ENCODE measurements at places on chromosomes 3 and 15.

GRCh38 chr15:39948817-39949216, 14.9 kb downstream of the EIF2AK4 start:
- DNase-seq = no peak

- no peak for DNase-seq
Observed at GRCh38 chr3:195558602-195559001, 15.5 kb upstream of the PPP1R2 start.

- no peak for DNase-seq
Observed at GRCh38 chr3:114323546-114324254, 29.9 kb downstream of the TIGIT start.

GRCh38 chr3:172140499-172141391, 101.4 kb downstream of the FNDC3B start:
- no peak for DNase-seq

DNA sequence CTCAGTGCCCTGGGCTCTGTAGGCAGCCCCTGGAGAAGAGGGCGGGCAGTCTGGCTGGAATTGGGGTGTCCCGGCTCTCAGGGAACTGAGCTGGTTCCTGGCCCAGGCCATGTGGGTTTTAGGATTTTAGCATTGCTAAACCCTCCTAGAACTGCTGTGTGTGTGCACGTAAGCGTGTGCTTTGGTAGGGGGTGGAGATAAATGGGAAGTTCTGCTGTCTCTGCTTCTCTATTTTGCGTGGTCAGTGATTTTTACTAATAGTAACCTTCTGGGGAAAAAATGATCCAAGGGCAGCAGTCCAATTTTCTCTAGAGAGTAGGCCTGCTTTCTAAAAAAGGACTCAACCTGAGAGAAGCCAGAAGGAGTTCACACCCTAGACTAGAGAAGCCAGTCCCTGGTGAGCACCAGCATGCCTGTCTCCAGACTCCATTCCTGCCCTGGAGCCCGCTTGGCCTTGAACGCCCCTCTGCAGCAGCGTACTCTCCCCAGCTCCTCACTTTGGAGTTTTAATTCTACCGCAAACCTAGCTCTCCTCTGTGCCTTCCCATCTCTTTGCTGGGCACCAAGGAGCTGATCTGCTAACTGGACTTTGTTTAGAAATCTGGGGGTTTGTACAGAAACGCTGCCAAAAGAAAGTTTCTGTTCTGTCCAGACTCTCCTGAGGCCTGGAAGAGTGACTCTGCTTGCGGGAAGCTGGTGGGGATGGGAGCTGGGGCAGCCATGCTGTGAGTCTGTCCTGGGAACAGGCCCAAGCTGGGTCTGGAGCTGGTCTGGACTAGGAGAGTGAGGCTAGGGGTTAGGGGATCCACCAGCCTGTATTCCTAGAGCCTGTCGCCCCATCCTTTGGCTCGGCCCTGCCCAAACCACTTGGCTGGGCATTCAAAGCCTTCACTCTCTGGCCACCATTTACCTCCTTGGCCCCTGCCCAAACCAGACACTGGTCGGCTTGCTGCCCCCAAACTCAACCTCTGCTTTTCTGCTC, 19.7 kb downstream of the CORO2B start:
- DNase-seq = no peak

DNA sequence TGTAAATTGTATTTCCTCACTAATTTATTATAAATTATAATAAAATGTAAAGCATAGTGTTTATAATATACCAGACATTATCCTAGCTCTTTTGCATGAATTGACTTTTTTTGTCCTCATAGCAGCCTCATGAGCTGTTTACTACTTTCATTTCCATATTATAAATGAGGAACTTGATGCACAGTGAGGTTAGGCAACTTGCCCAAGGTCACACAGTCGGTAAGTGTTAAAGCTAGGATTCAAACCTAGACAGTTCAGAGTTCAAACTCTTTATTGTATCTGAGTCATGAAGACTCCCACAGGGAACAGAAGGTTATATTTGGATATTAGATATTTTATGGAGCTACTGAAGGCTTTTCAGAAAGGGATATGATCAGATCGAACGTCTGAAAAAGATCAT, 322.2 kb upstream of the SATB1 start:
- DNase-seq = no peak

GRCh38 chr3:41324156-41324475, 124.8 kb downstream of the CTNNB1 start:
- DNase-seq = no peak

GRCh38 chr3:197591816-197592215, 36.0 kb upstream of the BDH1 start:
- no peak for DNase-seq

DNA sequence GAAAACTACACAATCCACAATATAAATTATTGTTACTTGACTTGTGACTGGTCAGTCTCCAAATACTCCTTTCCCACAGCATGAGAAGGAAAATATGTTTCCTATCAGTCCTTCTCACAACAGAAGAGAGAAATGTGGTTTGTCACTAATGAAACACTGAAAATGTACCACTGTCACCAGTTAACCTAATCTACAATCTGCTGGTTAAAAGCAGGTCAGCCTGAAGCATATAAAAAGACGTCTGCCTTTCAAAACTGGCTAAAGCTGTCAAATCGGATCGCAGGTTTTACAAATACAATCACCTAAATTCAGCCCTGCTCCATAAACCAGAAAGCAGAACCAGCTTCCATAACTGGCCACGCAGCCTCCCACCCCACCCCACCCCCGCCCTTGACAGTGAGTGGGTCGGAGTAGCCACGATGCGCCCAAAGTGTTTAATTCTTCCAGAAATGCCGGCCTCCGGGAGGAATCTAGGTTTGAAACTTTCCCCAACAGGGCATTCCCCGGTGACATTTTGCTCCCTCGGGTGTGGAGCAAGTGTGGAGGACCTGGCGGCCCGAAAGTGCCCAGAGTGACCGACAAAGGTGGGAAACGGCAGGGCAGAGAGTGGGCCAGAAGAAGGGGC, 682 bp downstream of the ETFA start:
- no peak for DNase-seq

- DNase-seq = no peak
Observed at GRCh38 chr3:74281705-74282104, 332.8 kb downstream of the CNTN3 start.

DNA sequence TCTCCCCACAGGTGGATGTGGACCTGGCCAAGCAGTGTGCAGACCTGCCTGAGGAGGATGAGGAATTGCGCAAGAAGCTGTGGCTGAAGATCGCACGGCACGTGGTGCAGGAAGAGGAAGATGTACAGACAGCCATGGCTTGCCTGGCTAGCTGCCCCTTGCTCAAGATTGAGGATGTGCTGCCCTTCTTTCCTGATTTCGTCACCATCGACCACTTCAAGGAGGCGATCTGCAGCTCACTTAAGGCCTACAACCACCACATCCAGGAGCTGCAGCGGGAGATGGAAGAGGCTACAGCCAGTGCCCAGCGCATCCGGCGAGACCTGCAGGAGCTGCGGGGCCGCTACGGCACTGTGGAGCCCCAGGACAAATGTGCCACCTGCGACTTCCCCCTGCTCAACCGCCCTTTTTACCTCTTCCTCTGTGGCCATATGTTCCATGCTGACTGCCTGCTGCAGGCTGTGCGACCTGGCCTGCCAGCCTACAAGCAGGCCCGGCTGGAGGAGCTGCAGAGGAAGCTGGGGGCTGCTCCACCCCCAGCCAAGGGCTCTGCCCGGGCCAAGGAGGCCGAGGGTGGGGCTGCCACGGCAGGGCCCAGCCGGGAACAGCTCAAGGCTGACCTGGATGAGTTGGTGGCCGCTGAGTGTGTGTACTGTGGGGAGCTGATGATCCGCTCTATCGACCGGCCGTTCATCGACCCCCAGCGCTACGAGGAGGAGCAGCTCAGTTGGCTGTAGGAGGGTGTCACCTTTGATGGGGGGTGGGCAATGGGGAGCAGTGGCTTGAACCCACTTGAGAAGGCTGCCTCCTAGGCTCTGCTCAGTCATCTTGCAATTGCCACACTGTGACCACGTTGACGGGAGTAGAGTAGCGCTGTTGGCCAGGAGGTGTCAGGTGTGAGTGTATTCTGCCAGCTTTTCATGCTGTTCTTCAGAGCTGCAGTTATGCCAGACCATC, 8.6 kb downstream of the VPS18 start:
- no peak for DNase-seq

DNA sequence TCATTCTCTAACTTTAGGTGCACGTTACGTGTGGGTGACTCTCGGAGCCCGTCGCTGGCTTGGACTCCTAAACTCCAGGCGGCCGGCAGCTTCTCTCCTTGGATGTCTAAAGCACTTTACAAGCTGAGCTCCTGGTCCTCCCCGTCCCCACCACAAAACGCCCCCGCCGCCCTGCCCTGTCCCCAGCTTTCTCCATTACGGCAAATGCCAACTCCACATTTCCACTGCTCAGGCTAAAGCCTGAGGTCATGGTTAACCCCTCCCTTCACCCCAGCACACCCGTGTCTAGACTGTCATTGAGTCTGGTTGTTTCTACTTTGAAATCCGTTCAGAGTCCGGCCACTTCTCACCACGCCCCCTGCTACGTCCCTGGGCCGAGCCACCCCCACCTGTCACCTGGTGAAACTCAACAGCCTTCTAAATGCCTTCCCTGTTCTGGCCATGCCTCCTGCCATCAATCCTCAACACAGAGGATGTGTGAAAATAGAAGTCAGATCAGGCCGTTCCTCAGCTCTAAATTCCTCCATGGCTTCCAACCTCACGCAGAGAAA, 8.1 kb upstream of the PCSK6 start:
- DNase-seq = no peak
